ENCODE measurements at places on chromosomes 3 and 15. TPM values are rescaled to one million over a fixed set of nuclear protein-coding genes. Genes with fewer than 3 reads are reported as not detected.

BCL6 gene
- total RNA-seq, result 14.2 TPM

- DNase-seq, result peak; percentile 73
- no peaks in the 10 kb centered on the region for H3K27me3 ChIP-seq
- no peak overlapping the region for H3K4me3 ChIP-seq
- no peak overlapping the region for H3K27ac ChIP-seq
Observed at GRCh38 chr3:113287803-113288648, 76.7 kb downstream of the BOC start.

DNA sequence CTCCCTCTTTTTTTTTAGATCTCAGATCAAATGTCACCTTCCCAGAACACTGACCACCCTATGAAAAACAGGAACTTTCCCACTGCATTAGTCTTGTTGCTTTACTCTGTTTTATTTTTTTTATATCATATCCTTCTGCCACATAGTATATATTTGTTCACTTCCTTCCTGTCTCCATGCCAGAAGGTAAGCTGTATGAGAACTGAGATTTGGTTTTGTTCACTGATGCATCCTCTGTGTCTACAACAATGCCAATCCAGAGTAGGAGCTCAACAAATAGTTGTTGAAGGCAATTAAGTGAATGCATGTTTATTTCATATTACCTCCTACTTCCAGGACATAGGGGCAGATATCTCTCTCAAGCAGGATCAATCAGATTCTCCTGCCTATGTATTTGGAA is 114.4 kb downstream of the TPRG1 start:
- DNase-seq, result no peak
- H3K27ac ChIP-seq, result no peak overlapping the region
- H3K36me3 ChIP-seq, result no peaks in the 10 kb centered on the region
- H3K4me1 ChIP-seq, result no peaks in the 10 kb centered on the region

DNA sequence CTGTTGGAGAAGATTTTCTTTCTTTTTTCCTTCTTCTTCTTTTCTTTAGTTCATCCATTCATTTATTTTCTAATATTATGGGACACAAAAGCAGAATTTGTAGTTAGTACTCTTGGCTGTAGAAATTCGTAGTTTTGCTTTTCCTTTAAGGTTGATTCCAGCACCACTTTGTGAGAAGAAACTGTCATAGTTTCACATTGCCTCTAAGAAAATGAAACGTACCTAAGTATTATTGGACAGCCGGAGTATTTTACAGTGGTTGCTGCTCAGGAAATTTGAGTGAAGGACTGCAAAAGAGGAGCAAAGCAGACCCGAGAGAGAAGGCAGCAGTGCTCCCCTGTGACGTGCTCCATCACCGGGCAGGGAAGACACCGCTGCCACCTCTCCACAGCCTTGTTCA is 48.1 kb downstream of the PLCL2 start:
- H3K36me3 ChIP-seq, result no peaks in the 10 kb centered on the region
- DNase-seq, result no peak
- no peak overlapping the region for H3K27ac ChIP-seq
- H3K4me3 ChIP-seq, result no peak overlapping the region

ZNF80 gene
- total RNA-seq, result not detected

CPB1 gene
- total RNA-seq, result not detected

GRCh38 chr15:75235051-75235673 is 23.0 kb upstream of the GOLGA6C start:
- no peaks in the 10 kb centered on the region for H3K36me3 ChIP-seq
- H3K27ac ChIP-seq, result no peak overlapping the region
- H3K4me1 ChIP-seq, result no peaks in the 10 kb centered on the region

- H3K4me3 ChIP-seq, result peak overlapping the region; percentile 75
- peak; percentile 70 for DNase-seq
- H3K36me3 ChIP-seq, result no peaks in the 10 kb centered on the region
- no peaks in the 10 kb centered on the region for H3K27me3 ChIP-seq
Observed at GRCh38 chr15:41417418-41418195, 712 bp downstream of the RTF1 start.
